M059J (cell line): ENCODE measurements at places on chromosomes 4 and X.

GRCh38 chr4:1723131-1723801 lies 1.9 kb downstream of the TACC3 start:
- DNase-seq = no peak

DNA sequence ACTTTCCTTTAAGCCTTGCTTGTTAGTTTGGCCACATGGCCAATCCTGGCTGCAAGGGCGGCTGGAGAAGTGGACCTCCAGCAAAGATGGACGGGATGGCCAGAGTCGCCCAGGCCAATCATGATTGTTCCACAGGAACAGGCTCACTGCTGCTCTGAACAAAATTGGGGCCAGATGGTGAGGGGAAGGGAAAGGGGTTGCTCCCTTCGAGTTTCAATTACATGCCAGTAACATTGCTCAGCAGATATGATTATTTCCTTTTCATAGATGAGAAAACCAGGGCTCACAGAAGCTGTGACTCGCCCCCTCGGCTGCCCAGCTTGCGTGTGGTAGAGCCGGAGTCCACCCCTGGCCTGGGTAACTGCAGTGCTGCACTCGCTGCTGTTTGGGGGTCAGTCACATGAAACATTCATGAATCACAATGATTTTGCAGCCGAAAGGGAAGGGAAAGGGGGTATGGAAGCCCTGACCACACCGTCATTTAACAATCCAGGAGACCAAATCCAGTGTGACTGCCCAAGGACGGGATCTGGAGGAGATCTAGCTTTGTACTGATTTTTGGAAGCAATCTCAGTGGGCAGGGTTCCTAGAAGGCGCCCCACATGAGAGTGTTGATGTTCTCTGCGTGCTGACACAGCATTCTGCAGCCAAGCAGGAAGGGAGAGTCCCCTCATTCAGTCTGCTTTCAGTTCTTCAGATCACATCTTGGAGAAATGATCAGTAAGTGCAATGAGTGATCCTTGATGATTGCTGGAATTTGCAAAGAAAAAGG lies 77.3 kb upstream of the MSX1 start:
- DNase-seq = no peak

GRCh38 chr4:113809311-113809710 lies 47.8 kb upstream of the CAMK2D start:
- peak; percentile 28 for DNase-seq

GRCh38 chrX:32281853-32282252 lies 929.5 kb downstream of the DMD start:
- DNase-seq = no peak

DNA sequence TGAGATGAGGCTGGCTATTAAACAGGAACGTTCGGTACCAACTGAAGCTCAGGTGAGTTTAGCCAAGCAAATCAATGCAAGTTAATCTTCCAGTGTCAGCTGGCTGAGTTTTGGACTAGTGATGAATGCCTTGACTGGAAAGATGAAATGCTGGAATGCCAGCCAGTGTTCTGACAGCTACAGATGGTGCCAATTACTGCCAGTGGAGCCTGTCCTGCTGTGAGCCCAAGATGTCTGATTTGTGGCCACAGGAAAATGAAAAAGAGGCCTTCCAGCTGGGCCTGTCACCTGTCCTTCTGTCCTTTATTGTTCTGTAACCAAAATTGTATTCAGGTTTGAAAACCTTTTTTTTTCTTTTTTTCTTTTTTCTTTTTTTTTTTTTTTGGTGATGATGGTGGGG lies 223.1 kb downstream of the AFF2 start:
- DNase-seq = no peak

GRCh38 chrX:56786889-56787733 lies 58.1 kb downstream of the NBDY start:
- DNase-seq = no peak

DNA sequence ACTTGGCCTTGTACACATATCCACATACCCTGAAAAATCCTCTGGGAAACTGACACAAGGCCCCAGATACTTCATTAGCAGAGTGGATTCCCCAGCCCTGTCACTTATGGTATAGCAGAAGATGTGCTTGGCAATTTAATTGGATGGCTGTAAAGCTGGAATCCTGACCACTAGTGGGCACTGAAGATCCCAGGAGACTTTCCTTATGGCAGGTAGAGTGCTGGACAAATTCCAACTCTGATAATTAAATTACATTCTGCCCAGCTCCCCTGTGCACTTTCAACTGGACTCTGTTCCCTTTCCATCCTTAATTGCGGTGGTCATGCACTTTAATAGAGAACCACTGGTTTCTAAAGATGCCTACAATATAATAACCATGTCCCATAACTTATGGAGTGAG lies 119.8 kb downstream of the DCK start:
- no peak for DNase-seq

DNA sequence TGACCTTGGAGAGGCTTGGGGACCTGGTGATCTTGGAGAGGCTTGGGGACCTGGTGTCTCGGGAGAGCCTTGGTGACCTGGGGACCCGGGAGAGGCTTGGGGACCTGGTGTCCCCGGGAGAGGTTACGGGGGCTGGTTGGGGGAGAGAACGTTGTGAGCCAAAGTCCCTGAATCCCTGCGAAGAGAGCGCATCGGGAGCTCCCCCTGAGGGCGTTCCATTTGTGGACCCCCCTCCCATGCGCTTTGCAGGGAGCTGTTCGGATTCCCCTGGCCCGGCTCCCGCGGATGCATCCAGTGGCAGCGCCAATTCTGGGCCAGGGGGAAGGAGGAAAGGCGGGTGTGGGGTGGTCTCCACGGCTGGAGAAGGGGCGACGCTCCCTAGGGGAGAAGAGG lies 13.3 kb downstream of the SHOX start:
- DNase-seq = no peak

DNA sequence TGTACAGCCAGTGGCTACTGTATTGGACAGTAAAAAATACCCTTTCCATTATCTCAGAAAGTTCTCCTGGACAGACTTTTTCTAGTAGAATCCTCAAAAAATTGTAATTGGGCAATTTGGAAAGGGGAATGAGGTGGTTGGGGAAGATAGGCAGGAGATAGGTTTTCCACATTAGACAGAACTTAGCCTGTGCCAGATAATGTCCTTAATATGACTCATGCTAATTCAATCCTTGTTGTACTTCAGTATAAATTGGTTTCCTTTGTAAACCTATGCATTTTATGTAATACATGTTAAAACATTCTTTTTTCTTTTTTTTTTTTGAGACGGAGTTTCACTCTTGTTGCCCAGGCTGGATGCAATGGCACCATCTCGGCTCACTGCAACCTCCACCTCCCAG lies 8.9 kb downstream of the EIF4E start:
- DNase-seq = peak; percentile 36

DNA sequence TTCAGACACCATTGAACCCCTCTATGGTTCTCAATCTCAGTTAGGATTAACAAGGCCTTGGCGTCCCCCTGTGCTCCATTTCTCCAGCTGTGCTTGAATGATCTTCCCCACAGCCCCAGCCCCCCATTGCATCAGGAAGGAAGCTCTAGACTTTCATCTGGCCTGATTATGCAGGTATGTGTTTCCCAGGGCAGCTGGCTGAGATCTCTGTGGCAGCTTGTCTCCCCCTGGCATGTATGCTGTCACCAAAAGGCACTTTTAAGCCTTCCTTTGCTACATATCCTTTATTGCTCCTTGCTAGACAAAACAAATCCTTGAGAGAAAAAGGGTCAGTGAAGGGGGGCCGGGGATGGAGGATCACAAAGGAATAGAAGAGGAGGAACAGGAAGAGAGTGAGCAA lies 1056.0 kb upstream of the SLIT2 start:
- DNase-seq = no peak

DNA sequence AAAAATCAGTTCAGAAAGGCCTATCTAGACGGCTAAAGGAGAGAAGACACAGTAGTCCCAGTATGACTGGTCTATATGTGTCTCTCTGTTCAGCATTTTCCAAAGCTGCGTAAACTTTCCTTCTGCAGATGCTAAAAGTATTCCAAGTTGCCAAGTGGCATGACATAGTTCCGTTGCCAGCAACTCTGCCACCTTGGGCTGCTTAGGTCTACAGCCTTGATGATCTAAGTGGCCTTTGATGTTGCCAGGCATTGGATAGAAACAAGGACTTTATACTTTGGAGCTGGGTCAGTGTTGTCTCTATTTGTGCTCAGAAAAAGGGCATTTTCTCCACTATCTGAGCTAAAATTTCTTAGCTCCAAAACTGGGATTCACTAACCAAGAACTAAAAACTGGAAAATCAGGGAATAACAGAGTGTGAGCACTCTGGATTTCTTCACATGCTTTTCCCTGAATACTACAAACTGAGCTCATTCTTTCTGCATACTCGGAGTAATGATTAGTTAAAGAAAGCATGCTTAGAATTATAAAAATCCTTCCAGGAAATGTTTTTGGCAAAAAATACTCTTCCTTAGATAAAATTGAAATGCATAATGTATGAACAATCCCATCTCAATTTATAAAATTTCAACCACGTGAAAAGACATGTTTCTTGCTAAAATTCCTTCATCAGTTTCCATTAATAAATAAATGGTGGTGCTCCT lies 191.4 kb downstream of the ADAMTS3 start:
- DNase-seq = no peak

DNA sequence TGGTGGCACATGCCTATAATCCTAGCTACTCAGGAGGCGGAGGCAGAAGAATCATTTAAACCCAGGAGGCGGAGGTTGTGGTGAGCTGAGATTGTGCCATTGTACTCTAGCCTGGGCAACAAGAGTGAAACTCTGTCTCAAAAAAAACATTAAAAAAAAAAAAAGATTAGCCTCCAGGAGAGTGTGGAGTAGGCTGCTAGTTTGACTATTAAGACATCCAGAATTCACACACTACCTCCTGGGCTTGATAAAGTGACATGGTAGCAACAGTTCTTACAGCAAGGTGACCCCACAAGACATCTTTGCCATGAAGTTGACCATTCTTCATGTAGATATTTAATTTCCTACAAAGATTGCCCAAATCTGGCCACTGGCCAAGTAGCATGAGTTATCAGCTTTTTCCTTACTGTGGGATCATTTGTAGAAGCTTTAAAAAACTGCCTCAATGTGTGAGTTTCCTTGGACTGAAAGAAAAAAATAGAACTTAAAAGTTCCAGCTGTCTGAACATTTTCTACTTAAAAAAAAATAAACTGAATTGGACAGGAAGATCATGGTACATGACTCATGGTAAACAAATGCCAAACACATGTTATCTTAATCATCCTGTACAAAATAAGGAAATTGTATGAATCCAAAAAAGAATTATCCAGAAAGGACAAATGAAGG lies 35.3 kb upstream of the SPRY1 start:
- DNase-seq = peak; percentile 70

- DNase-seq = no peak
Measured at GRCh38 chr4:37762991-37763368, 63.5 kb upstream of the PGM2 start.

GRCh38 chrX:9327086-9327746 lies 137.6 kb upstream of the TBL1X start:
- DNase-seq = peak; percentile 22

GRCh38 chr4:23766344-23766743 lies 123.5 kb downstream of the PPARGC1A start:
- no peak for DNase-seq

GRCh38 chrX:16516232-16516876 lies 133.6 kb upstream of the S100G start:
- DNase-seq = no peak

DNA sequence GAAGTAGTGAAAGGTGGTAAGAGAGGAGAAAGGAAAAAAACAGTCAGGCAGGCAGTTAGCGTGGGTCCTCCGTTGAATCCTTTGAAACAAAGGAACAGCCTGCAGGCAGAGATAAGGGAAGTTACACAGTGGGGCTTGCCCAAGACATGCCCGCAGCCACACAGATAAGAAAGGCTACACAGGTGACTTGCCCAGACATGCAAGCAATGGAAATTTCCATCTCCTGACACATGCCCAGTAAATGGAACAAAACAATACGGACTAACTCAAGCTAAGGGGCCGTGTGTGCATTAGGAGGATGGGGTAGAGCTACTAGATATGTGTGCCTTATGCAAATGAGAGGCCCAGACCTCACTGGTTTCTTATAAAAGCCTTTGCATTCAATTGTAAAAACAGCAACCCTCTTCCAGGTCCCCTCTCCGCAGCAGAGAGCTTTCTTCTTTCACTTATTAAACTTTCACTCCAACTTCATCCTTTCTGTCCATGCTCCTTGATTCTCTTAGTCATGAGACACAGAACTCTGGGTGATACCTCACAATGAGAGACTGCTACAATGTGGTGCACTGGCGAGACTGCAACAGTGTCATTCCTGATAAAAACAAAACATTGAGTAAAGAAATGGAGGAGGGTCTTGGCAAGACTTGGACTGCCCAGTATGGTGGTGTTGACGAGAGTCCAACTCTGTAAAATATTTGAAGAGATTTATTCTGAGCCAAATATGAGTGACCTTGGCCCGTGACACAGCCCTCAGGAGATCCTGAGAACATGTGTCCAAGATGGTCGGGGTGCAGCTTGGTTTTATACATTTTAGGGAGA lies 997.4 kb upstream of the PRKX start:
- no peak for DNase-seq

- no peak for DNase-seq
Measured at GRCh38 chr4:6229671-6230501, 29.5 kb upstream of the JAKMIP1 start.

- peak; percentile 84 for DNase-seq
Measured at GRCh38 chr4:71026086-71026485, 32.6 kb downstream of the DCK start.

GRCh38 chrX:40521868-40522450 lies 58.8 kb upstream of the ATP6AP2 start:
- DNase-seq = no peak

- DNase-seq = peak; percentile 72
Measured at GRCh38 chr4:140237616-140238350, 83.8 kb upstream of the MAML3 start.

DNA sequence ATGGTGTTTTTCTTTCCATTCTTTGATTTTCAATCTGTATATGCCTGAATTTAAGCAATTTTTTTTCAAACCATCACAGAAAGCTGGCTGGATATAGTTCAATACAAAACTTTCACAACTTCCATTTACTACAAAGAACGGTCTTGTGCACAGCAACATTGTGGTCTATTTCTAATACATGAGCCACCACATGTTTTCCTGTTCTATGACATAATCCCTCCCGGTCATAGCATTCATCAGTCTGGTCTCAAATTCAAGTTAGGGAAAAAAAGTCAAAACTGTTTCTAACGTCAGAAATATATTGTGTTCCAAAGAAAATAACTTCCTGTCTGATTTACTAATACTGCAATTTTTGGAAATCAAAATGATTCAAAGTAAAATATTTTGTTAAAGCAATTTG lies 7.5 kb upstream of the CXCL6 start:
- peak; percentile 33 for DNase-seq

DNA sequence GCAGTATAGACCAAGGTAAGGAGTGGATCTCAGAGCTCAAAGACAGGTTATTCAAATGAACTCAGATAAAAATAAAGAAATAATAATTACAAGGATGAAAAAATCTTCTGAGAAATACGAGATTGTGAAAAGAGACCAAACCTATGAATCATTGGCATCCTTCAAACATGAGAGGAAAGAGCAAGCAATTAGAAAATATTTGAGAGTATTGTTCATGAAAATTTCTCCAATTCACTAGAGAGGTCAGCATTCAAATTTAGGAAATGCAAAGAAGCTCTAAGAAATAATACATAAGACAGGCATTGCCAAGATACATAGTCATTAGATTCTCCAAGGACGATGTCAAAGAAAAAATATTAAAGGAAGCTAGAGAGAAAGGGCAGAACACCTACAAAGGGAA lies 93.5 kb upstream of the GALNTL6 start:
- no peak for DNase-seq

GRCh38 chr4:66351761-66352160 lies 681.5 kb upstream of the EPHA5 start:
- peak; percentile 33 for DNase-seq

- peak; percentile 47 for DNase-seq
Measured at GRCh38 chr4:142452161-142452855, 393.8 kb downstream of the INPP4B start.
